ENCODE measurements at places on chromosomes 7 and 10.

DNA sequence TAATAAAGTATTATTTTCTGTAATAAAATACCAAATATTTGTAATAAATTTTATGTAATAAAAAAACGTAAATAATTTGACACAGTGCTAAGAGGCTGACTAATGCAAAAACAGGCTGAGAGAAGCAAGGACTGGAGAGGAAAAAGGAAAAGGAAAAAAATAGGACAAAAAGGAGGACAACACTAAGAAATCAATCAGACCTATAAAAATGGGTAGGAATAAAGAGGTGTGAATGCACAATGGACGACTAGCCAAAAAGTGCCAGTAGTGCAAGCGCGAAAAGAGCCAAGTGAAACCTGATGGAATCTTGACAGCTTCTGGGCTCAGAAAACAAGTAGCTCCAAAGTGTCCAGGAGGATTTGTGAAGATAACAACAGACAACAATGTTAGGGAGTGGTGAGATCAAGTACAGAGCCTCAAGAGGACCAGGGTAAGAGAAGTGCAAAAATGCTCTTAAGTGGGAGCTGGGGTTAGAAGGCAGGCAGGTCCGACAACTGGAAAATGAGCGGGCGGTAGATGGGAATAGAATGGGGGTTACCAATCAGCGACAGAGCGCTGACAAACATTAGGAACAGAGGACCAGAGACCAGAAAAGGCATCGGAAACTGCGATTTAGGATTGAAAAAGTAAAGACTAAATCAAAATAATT lies 1.2 kb downstream of the BRAF start:
- no peak for DNase-seq

GRCh38 chr10:50929670-50930069 lies 44.2 kb upstream of the A1CF start:
- no peak for DNase-seq

DNA sequence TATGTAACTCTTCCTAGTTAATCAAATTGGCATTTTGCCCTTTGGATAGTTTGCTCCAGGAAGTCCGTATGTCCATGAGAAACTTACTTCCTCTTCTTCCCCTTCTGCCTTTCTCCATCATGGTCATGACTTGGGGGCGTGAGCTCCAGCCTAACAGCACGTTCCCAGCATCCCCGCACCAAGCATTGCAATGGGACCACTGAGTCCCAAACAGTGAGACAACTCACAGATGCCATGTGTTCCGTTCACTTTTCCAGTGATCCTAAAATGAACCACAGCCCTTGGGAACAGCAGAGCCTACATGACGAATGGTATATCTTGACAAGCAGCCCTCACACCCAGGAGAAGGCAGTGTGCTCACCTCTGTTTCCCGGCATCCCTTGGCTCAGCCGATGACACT lies 10.7 kb downstream of the BTBD16 start:
- DNase-seq: no peak

- no peak for DNase-seq
Measured at GRCh38 chr7:26216049-26216448, 14.5 kb downstream of the CBX3 start.

GRCh38 chr7:46850563-46851330 lies 731.2 kb downstream of the TNS3 start:
- no peak for DNase-seq

- no peak for DNase-seq
Measured at GRCh38 chr10:110269374-110270318, 35.1 kb downstream of the SMNDC1 start.

- DNase-seq: peak; percentile 78
Measured at GRCh38 chr10:101214446-101215396, 14.5 kb downstream of the LBX1 start.

GRCh38 chr10:86265236-86265894 lies 101.2 kb downstream of the GRID1 start:
- DNase-seq: peak; percentile 25

DNA sequence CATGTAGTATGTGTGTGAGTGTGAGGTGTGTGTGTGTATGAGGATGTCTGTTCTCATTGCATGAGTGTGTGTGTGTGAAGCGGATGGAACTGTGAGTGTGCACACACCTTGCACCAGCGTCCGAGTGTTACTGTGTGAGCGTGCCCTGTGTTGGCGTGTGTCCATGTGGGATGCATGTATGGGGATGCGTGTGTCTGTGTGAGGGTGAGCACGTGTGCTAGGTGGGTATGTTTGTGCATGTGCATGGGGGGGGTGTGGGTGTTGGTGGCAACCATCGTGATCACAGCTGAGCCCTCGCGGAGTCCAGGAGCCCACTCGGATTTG lies 6.4 kb downstream of the KNDC1 start:
- DNase-seq: no peak

DNA sequence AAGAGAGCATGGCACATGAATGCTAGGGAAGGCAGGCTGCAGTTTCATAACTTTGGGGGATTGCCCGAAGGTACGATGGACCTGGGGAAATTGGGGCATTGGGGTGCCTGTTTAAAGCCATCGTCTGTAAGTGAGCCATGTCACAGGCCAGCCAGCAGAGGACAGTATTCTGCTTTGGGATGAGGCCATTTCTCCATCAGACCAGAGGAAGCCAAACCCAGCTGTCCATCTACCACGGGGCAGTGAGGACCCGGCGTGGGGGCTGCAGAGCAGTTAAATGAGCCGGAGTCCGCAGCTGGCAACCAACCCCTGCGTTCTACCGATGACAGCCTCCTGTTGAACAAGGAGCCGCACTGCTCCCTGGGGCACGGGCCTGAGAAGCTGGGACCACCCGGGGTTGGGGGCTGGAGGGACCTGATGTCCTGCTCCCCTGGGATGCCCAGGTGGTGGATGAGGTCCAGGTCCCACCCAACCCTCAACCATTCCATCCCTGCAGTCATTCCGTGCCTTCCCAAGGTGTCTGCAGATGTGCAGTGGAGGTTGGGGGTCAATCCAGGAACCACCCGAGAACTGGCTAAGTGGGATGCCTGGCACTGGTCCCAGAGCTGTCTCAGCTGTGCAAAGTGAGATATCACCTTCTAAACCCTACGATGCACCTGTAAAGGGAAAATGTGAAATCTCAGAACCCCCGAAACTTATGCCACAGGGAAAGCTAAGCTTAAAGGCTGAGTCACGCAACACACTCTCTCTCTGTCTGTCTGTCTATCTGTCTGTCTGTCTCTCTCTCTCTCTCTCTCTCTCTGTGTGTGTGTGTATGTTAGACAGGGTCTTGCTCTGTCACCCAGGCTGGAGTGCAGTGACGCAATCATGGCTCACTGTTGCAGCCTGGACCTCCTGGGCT lies 12.1 kb upstream of the RHBDD2 start:
- DNase-seq: peak; percentile 69
